ENCODE measurements at places on chromosomes 2 and 18.
A peak's percentile ranks its signal among the peaks of the same experiment; 100 is the strongest.

- no peak for DNase-seq
Observed at GRCh38 chr2:229445019-229445418, 173.9 kb upstream of the PID1 start.

DNA sequence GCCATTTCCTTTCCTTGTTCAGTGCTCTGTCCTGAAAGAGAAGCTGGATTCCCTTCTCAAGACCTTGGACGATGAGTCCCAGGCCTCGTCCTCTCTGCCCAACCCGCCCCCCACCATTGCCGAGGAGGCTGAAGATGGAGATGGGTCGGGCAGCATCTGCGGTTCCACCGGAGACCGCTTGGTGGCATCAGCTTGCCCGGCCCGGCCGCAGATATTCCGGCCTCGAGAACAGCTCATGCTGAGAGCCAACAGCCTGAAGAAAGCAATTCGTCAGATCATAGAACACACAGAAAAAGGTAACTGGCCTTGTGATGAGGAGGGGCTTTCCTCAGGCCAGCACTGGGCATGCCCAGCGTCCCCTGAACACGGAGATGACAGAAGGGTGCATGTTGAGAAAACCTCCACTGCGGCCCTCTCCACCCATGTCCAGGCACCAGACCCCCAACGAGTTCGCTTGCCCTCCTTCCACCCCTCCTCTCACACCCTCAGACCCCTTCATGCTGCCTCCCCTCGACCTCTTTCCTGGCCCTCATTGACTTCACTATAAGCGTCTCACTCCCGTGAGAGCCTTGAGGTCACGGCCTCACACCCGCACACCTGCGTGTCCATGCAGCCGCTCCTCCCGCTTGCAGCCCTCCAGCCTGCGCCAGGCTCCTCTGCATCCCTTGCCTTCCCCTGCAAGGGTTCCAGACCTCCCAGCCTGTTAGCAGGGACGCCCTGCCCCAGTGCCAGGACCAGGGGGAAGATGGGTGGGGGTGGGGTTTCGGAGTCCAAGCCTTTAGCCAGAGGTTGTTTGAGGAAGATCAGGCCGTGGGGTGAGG, 95.0 kb downstream of the DGKD start:
- DNase-seq, result no peak

- DNase-seq, result no peak
Observed at GRCh38 chr2:45403036-45403435, 208.0 kb downstream of the SRBD1 start.

- no peak for DNase-seq
Observed at GRCh38 chr2:176879426-176879995, 333.1 kb upstream of the HNRNPA3 start.

- DNase-seq, result no peak
Observed at GRCh38 chr18:50619861-50620275, 60.0 kb downstream of the MAPK4 start.

GRCh38 chr2:155309483-155309882, 611.0 kb downstream of the KCNJ3 start:
- no peak for DNase-seq

GRCh38 chr2:223283771-223284170, 231.8 kb downstream of the KCNE4 start:
- DNase-seq, result no peak

DNA sequence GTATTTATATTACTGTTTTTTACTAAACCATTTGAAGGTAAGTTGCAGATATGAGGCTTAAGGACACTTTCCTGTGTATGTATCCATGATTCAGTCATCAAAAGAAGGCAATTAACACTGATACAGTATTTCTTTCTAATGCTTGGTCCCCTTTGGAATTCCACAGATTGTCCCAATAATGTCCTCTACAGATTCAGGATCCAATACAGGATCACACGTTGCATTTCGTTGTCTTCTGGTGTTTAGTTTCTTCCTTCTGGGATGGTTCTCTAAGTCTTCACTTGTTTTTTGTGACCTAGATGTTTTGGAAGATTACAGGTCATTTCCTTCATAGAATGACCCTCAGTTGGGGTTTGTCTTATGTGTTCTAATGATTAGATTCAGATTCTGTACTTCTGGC, 40.0 kb downstream of the NPAS2 start:
- no peak for DNase-seq

- DNase-seq, result no peak
Observed at GRCh38 chr2:70733646-70734180, 34.3 kb downstream of the ADD2 start.

- no peak for DNase-seq
Observed at GRCh38 chr2:62800618-62801017, 95.1 kb downstream of the EHBP1 start.

- DNase-seq, result no peak
Observed at GRCh38 chr2:171754254-171754939, 67.1 kb downstream of the DYNC1I2 start.

DNA sequence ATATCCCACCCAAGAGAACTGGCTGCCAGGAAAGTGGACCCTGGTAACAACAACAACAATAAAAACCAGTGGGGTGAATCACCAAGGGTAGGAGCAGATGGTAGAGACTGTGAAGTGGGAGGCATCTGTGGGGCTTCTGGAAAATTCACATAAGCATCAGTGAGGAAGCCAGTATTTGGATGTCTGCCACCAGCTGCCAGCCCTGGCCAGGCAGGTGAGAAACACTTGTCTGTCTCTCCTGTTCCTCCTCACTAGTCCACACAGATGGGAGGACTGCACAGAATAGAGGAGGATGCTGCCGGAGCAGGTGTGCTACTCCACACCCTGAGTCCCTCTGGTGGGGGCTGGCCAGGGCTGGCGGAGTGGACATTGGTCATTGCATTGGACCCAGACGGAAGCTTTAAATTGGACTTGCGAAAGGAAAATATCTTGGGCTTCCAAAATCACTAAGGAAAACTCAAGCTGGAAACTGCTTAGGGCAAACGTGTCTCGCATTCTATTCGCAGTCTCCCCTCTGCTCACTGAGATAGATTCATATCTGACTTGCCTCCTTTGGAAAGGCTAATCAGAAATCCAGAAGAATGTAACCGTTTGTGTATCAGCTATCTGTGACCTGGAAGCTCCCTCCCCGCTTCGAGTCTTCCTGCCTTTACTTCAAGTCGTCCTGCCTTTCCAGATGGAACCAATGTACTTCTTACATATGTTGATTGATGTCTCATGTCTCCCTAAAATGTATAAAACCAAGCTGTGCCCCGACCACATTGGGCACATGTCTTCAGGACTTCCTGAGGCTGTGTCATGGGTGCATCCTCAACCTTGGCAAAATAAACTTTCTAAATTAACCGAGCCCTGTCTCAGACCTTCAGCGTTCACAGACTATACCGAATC, 69.1 kb downstream of the NAB1 start:
- DNase-seq, result peak; percentile 42

GRCh38 chr2:219076253-219076652, 15.5 kb upstream of the IHH start:
- DNase-seq, result no peak
